HS-27A (cell line): ENCODE measurements at places on chromosomes 4 and X.

- DNase-seq = no peak
Measured at GRCh38 chr4:10929818-10930217, 245.2 kb upstream of the CLNK start.

GRCh38 chr4:176979416-176979815 is 186.7 kb upstream of the VEGFC start:
- no peak for DNase-seq

GRCh38 chrX:17930850-17931249 is 69.8 kb upstream of the RAI2 start:
- DNase-seq = no peak

DNA sequence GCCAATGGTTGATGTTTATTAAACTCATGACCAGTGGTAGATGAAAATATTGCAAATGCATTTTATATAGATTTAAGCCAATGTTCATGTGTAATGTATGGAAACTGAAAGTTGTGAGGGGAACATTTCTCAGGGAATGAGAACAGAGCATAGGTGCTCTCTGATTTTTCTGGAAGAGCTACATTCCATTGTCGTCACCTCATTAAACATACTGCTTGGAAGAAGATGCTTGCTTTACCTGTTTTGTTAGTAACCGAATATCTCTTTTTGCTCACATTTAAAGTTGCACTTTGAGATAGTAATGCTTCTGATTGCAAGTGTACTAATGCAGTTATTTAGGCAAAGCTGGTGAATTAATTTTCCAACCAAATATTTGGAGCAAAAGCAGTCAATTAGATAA is 93.8 kb upstream of the CLCN4 start:
- no peak for DNase-seq
